ENCODE measurements at places on chromosomes 5 and 9.

- DNase-seq, result no peak
Observed at GRCh38 chr9:123239726-123240125, 28.7 kb downstream of the STRBP start.

DNA sequence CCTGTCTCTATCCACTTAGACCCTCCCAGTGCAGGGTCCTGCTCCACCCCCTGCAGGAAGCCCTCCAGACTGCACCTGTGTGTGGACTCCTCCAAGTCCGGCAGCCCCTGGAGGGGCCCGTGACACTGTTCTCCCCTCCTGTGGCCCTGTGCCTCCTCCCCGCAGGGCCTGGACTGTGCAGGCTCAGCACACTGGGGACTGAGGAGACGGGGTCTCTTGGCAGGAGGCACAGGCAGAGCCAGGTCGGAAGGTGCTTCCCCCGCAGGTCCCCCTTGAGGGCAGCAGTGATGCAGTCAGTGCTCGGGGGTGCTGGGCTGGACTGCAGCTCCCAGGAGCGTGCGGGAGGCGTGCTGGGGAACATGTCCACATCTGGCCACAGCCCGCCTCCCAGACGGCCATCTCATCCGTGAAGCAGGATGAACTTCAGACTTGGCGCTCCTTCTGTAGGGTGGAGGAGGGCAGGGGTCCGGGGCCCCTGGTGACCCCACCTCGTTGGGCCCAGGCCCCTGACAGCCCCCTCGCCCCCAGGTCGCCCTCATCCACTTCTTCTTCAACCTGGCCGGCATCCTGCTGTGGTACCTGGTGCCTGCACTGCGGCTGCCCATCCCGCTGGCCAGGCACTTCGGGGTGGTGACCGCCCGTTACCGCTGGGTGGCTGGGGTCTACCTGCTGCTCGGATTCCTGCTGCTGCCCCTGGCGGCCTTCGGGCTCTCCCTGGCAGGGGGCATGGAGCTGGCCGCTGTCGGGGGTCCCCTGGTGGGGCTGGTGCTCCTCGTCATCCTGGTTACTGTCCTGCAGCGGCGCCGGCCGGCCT is 4.9 kb downstream of the SLC34A3 start:
- no peak for DNase-seq

GRCh38 chr5:166716856-166717492 is 1574.5 kb upstream of the WWC1 start:
- no peak for DNase-seq

GRCh38 chr9:77847626-77848025 is 184.0 kb downstream of the GNAQ start:
- no peak for DNase-seq

GRCh38 chr5:124172389-124173003 is 573.9 kb downstream of the ZNF608 start:
- DNase-seq, result no peak

DNA sequence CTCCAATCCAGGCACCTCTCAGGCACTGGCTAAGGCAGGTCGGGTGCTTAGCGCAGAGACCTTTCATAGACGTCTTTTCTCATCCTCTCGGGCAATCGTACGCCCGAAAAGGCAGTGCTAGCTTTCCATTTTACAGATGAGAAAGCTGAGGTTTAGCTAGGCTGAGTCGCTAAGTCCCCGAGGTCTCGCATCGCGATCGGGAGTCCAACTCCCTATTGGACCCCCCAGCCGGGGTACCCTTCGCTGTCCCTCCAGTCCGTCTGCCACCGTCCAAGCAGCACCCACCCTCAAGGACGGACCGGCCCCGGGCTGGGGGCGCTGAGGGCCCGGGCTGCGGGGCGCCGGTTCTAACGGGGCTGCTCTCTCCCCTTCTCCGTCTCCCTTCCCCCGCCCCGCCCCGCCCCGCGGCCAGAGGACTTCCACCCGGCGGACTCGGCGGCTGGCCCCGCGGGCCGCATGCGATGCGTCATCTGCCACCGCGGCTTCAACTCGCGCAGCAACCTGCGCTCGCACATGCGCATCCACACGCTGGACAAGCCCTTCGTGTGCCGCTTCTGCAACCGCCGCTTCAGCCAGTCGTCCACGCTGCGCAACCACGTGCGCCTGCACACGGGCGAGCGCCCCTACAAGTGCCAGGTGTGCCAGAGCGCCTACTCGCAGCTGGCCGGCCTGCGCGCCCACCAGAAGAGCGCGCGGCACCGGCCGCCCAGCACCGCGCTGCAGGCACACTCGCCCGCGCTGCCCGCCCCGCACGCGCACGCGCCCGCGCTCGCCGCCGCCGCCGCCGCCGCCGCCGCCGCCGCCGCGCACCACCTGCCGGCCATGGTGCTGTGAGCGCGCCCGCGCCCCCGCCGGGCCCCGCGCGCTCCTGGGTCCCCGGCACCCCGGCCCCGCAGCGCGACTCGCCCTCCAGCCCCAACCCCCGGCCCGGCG is 12.5 kb upstream of the EXOSC2 start:
- DNase-seq, result no peak

DNA sequence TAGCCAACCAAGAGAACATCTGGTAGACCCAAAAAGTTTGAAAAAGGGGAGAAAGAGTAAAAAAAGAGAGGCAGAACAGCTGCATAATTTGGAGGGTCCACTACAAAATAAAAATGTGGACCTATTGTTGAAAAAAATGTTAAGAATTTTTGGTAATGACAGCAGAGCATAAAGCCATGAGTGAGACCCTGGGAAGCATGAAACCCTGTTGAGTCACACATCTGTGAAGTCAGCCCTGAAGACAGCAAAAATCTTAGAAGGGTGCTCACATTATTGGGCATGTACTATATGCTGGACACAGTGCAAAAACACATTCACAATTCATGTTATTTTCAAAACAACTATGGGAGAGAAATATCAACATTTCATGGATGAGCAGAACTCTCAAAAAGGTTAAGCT is 56.4 kb upstream of the LIFR start:
- DNase-seq, result no peak

GRCh38 chr9:20242510-20243189 is 379.6 kb downstream of the MLLT3 start:
- DNase-seq, result no peak

DNA sequence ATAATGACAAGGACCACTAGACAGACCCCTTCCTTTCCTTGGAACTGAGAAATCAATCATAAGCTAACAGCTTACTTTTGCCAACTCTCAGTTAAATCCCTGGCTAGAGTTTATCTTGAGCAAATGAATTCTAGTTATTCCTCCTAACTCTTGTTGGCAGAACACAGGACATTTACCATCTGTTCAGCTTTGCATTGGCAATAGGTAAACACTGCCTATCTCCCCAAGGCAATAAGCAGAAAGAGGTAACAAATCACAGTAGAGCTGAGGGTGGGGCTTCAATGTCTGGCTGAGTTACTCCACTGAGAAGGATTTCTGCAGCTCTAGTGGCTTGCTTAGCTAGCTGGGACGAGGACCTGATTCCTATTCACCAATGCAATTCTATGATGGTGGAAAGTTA is 503.3 kb upstream of the GRIA1 start:
- DNase-seq, result no peak

DNA sequence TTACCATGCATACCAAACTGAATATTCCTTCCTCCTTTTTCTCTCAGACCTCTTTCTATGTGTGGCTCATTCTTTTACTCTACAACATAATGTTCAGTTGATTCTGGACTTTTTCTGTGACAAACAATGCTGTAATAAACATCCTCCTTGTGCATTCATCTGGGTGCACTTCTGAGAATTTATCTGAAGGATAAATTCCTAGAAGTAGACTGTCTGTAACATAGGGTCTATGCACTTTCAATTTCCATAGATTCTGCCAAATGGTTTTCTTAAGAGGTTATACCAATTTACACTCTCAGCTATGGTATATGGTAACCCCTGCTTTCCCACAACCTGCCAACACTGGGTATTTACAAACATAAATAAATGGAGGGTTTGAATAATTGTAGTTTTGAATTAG is 24.1 kb upstream of the TNC start:
- no peak for DNase-seq

DNA sequence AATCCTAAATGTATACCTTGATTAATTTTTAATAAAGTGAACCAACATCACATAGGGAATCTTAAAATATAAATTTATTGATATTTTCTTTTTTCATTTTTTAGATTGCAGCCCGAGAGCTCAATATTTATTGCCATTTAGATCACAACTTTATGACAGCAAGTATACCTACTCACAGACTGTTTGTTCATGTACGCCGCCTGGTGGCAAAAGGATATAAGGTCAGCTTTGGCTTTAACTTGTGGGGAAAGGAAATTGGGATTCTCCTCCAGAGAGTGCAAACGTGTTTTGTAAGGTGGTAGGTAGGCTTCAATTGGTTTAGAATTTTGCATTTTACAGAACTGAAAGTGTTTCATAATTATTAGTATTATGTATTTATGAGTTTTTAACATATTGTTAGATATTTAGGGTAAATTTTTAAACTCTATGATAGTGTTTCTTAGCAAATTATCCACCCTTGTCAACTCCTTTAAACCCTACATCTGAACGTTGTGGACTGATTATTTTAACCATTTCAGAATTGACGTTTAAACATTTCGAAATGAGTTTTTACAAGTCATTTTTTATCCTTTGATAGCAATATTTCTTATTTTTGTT is 17.5 kb upstream of the DHFR start:
- peak; percentile 22 for DNase-seq

DNA sequence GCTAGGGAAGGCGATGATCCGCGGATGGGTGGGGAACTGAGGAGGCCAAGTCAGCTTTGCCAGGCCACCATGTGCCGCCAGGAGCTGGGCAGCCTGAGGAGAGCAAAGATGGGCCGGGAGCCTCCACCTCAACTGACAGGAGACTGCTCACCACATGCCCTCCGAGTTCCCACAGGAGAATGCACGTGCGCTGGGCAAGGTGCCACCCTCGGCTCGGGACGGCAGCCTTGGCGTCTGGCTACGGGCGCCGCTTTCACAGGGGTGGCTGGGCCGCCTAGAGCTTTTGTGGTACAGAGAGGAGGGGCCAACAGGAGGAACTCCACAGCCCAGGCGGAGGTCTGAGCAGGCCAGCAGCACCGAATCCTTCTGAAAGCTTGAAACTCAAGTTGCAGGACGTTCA is 5.3 kb upstream of the TBC1D9B start:
- no peak for DNase-seq

- no peak for DNase-seq
Observed at GRCh38 chr5:74889523-74890105, 23.4 kb upstream of the FAM169A start.

DNA sequence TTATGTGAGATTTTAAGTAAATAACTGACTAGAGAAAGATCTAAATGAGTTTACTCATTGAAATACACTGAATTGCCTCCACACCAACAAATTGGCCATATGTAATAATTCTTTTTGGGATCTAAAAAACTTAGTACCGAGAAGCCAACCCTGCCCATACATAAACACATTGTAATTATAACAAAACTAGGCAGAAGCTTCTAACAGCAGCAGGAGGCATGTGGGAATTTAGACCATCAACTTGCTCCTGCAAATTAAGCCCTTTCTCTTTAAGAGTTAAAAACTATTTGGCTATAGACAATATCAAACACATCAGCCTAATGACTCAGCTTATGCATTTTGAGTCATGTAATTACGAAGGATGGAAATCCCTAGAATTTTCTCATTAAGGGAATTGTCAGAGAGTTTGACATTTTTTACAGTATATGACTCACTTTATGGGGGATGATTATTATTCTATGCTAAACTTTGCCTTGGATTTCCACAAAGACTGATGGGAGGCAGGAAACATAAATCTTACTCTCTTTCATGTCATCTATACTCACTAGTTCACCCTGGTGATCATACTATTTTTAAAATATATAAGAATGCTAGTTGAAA is 1.0 kb downstream of the IL7R start:
- DNase-seq, result no peak

- DNase-seq, result no peak
Observed at GRCh38 chr5:123303802-123304201, 119.4 kb downstream of the CEP120 start.

GRCh38 chr5:139566611-139567010 is 5.5 kb downstream of the UBE2D2 start:
- DNase-seq, result no peak

GRCh38 chr5:932628-933250 is 40.1 kb downstream of the TRIP13 start:
- no peak for DNase-seq

DNA sequence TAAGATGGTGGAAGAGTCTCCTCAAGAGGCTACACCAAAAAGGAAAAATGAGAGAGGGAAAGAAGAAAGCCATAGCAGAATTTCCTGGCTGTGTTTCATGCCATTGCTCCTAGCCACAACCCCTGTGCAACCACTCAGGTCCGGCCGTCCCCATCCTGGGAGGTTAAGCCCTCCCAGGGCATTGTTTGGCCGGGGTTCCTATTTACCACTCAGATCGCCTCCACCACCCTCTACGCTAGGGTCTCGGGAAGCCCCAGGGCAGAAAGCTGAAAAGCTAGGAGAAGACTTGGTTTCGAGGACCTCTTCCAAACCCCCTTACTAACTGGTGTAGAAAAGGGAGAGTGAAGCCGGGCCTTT is 715 bp downstream of the RC3H2 start:
- no peak for DNase-seq

- DNase-seq, result no peak
Observed at GRCh38 chr5:172821340-172821985, 12.6 kb upstream of the ERGIC1 start.

GRCh38 chr9:37692622-37693221 is 42.0 kb downstream of the FRMPD1 start:
- no peak for DNase-seq

- DNase-seq, result no peak
Observed at GRCh38 chr5:126531543-126532120, 63.4 kb downstream of the ALDH7A1 start.

DNA sequence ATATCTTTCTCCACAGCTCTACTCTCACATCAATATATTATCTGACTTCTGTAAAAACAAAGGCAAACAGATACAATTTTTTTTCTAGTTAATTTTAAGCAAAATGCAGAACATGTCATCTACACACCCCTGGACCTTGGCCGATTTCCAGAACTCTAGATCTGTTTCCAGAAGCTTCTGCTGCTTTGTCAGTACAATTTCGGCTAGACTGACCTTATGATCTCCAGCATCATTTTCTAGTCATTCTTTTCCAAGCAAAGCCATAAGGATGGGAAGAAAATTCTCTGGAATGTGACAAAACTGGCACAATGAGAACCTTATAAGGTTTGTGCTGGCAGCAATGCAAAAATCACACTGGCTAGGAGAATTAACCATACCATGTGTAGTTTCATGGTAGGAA is 132.8 kb upstream of the MPDZ start:
- DNase-seq, result no peak

DNA sequence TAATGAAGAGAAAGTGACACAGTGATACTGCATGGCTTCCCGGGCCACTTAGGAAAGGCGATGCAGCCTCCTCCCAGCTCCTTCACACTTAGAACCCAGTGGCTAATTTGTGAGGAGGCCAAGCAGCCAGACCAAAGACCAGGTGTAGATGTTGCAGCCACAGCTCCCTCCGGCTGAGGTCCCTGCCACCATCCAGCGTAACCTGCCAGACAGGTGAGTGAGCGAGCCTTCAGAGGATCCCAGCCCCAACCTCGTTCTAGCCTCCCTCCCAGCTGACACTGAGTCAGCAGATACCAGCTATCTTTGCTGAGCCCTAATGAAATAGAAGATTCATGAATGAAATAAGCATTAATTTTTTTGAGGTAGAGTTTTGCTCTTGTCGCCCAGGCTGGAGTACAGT is 59.7 kb downstream of the COL23A1 start:
- no peak for DNase-seq

GRCh38 chr9:92752812-92753404 is 11.7 kb downstream of the BICD2 start:
- no peak for DNase-seq

GRCh38 chr5:84397385-84397784 is 12.7 kb upstream of the EDIL3 start:
- DNase-seq, result no peak

- no peak for DNase-seq
Observed at GRCh38 chr5:76999451-76999850, 30.8 kb upstream of the AGGF1 start.

- DNase-seq, result no peak
Observed at GRCh38 chr5:90690307-90690706, 131.7 kb downstream of the ADGRV1 start.

All from stimulated activated CD8-positive, alpha-beta memory T cell treated with anti-CD3 and anti-CD28 coated beads, Interleukin-7, amount 100 ng/mL, for 4 hours (primary cell).